ENCODE measurements at places on chromosomes 11 and 22.

GRCh38 chr11:105720096-105720495, 110.2 kb downstream of the GRIA4 start:
- DNase-seq = no peak

GRCh38 chr11:120747850-120748814, 236.6 kb downstream of the GRIK4 start:
- DNase-seq = no peak

DNA sequence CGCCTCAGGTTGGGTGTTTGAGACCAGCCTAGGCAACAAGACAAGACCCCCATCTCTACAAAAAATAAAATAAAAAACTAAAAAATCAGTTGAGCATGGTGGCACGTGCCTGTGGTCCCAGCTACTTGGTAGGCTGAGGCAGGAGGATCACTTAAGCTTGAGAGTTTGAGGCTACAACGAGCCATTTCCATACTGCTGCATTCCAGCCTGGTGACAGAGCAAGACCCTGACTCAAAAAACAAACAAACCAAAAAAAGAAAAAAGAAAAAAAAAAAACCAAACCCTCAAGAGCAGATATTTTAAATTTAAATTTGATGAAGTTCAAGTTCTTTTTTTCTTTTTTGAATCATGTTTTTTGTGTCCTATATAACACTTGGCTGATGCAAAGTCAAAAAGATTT, 7.2 kb upstream of the CCDC83 start:
- DNase-seq = no peak

DNA sequence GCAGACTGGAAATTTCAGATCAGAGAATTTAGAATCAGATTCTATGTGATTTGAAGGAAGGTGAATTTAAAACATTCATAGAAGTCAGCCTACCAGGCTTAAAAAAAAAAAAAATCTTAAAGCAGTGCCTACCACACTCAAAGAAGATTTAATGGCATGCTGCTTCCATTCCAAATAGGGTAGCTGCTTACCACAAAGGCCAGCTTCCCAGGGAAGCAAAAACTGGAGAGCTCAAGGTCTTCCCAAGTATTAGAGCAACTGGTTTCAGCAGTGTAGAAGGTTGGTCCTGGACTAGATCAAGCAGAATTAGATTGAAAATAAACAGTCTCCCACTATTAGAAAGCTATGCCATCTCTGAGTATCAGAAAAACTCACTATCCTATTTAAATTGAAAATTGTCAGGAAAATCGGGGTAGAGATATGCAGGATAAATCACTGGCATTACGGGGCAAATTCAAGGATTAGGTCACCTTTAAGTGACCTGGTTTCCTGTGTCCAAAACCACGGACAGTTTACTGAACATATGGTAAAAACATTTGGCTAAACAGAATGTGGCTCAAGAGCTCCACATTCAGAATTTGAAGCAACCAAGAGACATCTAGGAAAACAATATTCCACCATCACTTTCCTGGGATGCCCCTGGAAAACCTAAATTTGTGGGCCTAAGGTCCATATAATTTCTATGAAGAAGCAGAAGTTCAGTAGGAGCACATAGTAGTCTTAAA, 1.3 kb downstream of the C11orf42 start:
- no peak for DNase-seq

GRCh38 chr11:76649851-76650372, 20.6 kb downstream of the LRRC32 start:
- DNase-seq = peak; percentile 10

DNA sequence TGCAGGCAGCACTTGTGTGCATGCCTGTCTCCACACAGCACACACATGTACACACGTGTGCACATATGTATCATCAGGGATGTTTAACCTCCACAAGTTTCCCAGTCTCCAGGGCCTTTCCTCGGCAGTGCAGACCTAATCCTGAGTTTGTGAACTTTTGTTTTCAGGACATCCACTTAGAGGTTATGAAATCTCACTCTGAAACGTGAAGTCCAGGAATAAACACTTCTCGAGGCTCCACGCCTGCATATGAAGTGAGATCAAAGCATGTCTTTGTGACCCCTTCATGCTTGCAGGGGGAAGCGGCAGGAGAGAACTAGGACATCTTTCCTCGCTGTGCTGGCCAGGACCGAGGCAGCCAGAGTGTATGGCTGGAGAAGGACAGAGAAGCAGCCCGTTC, 3.1 kb downstream of the SHISAL1 start:
- no peak for DNase-seq

DNA sequence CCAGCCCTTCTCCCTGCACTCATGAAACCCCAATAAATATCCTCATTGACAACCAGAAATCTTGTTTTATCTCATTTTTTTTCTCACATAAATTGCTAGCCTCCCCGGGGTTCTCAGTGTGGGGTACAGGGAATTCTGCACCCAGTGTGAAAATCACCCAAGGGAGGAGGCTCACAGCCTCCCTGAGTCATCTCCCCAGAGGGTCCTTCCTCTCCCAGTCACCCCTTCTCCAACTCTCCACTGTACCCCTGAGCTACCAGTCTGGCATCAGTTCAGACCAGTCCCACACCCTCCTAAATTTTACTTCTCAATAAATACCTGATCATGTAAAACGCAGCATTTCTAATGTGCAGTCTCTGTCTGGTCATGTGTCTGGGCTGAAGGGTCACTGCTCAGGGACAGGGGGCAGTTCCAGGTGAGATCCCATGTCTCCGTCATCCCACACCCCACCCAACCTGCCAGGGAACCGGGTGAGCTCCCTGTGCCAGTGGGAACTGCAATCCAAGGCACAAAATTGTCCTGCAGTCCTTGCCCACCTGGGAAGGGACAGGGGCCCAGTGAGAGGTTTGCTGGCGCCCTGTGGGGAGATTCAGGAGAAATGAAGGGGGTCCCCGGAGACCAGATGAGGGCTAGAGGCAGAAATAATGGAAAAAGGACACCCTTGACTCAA, 8.3 kb downstream of the IGLL5 start:
- DNase-seq = no peak

DNA sequence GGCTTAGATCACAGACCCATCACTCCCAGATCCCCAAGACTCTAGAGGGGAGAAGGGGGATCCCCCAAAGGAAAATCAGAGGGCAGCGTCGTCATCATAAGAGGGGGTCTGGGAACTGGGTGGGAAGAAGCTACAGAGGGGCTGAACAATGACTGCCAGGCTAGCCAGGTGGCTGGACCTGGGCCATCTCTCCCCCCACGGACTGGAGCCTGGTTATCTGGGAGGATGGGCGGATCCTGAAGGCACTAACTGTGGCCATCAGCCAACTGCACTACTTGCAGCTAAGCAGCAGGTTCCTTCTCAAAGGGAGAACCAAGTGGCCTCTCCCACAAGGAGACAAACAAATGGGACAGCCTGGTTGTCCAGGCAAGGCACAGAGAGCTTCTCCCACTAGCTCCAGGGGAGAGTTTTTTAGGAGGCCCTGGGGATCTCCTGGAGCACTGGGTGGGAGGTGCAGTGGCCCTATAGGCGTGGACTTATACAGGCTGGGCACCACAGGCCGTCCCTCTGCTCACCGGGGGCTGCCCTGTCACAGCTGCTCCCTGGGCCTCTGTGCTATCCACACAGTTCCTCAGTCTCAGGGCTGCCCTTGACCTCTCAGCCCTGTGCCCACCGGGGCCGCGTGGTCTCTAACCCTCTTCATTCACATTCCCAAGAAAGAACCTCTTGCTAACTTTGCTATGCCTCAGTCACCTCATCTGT, 15.4 kb downstream of the P2RY6 start:
- no peak for DNase-seq

DNA sequence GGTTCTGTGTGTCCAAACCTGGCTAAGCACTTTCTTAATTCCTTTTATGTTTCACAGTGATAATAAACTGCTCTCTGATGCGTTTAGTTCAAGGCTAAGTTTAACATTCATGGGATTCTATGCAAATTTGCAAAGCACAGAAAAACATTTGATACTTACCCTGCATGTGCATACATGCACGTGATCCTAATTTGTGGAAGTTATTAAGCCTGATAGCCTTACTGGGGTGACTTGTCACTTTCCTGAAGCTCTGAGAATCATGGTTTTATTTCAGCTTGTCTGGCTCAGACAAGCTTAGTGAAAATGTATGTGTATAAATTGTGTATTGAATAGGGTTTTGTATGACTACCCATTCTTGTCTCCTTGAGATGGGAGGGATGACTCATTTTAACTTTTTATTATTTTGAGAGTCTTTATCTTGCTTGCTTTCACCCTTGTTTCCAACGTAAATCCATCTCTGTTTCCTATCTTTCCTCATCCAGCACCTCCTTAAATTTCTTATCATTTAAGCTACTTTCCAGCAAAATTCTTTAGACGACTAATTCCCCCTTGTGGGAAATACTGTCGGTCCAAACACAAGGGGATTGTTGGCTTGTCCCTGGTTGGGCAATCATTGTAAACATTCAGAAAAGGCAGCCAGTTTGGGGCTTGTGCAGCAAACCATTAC, 167.1 kb downstream of the C11orf91 start:
- DNase-seq = peak; percentile 15

- no peak for DNase-seq
These were observed 25.8 kb downstream of the MRGPRD start for GRCh38 chr11:68954836-68955606.

DNA sequence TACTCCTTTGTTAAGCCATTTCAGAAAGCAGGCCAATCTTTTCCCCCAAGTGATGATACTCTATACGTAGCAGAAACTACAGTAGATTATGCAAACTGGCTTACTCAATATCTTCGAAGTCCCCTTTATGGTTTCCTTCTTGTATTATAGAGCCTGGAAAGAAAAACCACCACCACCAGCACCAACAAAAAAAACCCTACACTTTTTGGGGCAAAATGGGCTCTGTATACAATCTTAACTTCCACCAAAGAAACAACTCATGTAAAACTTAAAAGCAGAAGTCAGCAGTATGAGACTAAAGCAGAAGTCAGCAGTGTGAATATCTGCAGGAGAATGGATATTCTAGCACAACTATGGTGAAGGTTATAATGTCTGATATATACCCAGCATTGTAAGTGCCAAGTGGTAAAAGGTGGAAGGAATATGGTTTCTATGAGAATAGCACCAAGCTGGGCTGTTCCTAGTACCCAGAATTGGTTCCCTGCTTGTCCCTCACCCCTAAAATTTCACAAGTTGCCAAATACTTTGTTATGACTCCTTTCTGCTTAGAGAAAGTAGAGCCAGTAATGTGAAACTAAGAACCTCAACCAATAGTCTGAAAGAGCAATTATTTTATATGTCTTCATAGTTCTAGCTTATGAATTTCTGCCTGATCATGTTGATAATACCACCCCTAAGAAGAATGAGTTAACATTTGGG, 252.1 kb downstream of the SBF2 start:
- no peak for DNase-seq

DNA sequence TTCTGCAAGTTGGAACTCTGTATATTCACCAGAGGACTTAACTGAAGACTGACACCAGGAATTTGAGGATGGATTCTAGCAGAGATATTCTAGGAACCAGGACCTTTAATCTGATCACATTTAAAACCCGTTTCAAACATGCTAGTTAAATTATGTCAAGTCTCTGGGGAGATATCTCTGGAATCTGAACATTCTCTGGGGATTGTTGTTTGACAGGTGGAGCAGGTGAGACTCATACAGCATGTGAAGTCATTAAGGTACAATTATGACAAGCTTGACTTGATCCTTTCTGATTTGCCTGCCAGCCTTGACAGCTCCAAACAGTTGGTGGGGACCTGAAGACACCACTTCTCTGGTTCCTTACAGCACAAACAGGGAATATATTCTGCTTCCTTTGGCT, 100.3 kb downstream of the FAT3 start:
- DNase-seq = no peak

Measured in GM03348 (cell line).